DMS53 (cell line): ENCODE measurements at places on chromosomes 1 and 21.

- no peak for DNase-seq
Measured at GRCh38 chr1:84711121-84711520, 20.9 kb upstream of the SSX2IP start.

DNA sequence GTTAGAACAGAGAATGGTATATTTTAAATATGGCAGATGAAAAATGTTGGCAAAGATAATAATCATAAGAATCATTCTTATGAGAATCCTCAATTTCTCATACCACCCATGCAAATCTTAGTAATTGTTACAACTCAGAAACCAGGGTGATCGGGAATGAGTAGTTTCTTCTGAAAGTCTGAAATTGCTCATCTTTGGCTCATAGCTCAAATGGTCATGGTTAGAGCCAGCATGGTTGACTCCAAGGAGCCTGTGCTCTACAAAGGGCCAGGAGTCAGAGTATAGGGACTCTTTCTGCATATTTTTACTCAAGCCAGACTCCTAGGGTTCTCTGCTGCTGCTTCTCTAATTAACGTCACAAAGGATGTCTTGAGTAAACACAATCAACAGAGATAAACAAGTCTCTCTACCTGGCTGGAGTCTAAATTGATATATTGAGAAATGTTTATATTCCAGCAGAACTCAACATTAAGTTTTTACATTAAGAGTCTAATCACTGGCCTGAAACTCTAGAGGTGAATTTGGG lies 1.9 kb upstream of the ETV3 start:
- no peak for DNase-seq

DNA sequence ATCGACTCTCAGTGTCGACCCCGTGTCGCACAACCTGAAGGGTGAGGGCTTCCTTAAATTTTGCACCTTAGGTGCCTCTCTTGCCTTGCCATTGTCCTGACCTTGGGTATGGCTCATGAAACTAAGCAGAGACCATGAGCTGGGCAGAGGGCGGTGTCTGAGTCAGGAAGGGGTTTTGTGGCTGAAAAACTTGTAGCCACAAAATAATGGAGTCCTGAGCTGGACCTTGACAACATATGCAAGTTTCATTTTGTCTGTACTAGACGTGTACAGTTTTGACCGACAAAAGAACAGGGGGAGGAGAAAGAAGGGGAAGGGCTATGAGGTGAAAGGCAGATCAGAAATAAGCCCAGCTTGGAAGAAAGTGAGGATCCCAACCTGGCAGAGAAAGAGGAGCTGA lies 8.3 kb upstream of the RUNX1 start:
- no peak for DNase-seq

GRCh38 chr1:153393926-153394325 lies 3.1 kb upstream of the S100A8 start:
- DNase-seq: no peak

- peak; percentile 76 for DNase-seq
Measured at GRCh38 chr1:152654110-152654509, 9.1 kb upstream of the LCE2D start.

DNA sequence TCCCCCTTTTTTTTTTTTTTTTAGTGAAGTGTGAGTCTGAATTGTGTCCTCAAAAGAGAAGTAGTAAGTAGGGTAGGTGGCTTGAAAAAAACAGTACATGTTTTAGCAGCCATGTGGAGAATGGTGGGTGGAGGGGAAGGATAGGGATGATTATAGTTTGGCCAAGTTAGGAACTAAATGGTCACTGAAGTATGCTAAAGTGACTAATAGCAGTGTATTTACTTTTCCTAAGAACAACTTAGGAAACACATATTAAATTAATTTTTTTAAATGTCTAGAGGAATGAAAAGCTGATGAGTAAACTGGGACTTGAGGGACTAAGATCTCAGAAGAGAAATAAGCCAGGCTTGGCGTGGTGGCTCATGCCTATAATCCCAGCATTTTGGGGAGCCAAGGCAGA lies 55.5 kb downstream of the PLA2G4A start:
- no peak for DNase-seq

GRCh38 chr1:111903871-111904449 lies 85.5 kb downstream of the KCND3 start:
- DNase-seq: no peak

GRCh38 chr1:14811573-14811972 lies 213.1 kb downstream of the KAZN start:
- no peak for DNase-seq

GRCh38 chr21:31447505-31447904 lies 103.4 kb upstream of the TIAM1 start:
- DNase-seq: no peak

GRCh38 chr1:182795563-182796228 lies 6.1 kb downstream of the NPL start:
- peak; percentile 87 for DNase-seq

DNA sequence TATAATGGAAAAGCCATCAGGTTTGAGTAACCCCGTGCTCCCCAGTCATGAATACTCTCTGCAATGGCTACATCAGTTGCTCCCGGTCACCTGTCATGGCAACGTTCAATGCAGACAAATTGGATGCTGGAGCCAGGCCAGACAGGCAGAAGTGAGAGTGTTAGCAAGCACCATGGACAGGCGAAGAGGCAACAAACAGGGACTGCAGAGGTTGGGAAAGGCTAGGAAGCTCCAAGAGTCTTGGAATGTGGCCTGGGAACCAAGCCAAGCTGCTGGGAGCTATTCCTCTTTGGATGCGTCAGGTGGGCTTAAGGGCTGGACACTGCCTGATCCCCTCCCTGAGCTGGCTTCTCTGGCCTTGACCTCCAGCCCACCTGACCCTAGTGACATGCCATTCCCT lies 102.9 kb downstream of the ACTL8 start:
- no peak for DNase-seq

- DNase-seq: no peak
Measured at GRCh38 chr1:110223581-110223980, 13.5 kb downstream of the KCNC4 start.

- DNase-seq: no peak
Measured at GRCh38 chr1:185894791-185895190, 160.6 kb downstream of the HMCN1 start.

DNA sequence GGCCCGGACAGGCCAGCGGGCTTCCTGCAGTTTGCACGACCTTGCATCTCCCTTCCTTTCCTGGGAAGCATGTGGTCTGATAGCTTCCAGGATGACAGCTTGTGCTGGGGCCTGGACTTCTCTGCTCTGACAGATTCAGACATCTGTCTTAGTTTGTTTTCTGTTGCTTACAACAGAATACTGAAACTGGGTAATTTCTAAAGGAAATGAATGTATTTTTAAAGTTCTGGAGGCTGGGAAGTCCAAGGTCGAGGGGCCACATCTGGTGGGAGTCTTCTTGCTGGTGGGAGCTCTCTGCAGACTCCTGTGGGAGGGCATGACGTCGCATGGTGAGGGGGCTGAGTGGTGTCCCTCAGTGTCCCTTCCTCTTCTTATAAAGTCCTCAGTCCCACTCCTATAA lies 35.3 kb upstream of the TENT5B start:
- no peak for DNase-seq

DNA sequence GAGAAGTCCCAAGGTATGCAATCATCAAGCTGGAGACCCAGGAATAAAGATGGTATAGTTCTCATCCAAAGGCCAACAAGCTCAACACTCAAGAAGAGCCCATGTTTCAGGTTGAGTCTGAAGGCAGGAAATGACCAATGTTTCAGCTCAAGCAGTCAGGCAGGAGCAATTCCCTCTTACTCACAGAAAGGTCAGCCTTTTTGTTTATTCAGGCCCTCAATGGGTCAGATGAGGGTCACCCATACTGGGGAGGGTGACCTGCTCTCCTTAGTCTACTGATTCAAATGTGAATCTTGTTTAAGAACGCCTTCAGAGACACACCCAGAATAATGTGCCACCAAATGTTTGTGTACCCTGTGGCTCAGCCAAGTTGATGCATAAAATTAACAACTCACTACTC lies 262.4 kb downstream of the USP25 start:
- DNase-seq: no peak

- no peak for DNase-seq
Measured at GRCh38 chr1:97140611-97141010, 419.0 kb downstream of the PTBP2 start.

- no peak for DNase-seq
Measured at GRCh38 chr1:158257888-158258287, 3.7 kb downstream of the CD1A start.

GRCh38 chr1:227723474-227723873 lies 11.6 kb downstream of the JMJD4 start:
- no peak for DNase-seq

GRCh38 chr1:109914587-109915240 lies 4.1 kb downstream of the CSF1 start:
- DNase-seq: no peak

GRCh38 chr1:157844089-157844830 lies 2.7 kb upstream of the CD5L start:
- no peak for DNase-seq

DNA sequence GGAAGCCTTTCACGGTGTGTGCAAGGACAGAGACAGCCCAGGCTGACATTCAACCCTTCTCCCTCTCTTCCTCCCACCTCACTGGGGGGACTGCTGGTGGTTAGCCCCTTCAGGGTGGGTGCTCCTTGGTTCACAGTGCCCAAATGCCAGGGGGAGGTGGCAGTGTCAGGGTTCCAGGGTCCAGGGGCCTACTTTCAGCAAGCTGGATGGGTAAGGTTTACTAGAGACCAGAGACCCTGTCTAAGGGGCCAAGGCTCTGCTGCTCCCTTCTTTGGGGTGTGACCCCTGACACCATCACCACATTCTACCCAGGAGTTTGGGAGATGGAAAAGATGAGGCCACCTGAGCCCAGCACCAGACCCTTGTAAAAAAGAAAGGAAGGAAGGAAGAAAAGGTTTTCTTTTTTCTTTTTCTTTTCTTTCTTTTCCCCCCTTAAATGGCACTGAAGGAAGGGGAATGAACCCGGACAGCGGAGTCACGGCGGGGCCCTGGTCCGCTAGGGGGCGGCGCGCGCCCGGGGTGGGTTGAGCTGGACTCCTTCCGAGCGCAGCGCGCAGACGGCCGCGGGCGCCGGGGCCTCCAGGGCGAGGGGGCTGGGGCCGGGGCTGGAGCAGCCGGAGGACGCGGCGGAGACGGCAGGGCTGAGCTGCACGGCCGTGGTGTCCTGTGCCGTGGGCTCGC lies 18.8 kb downstream of the KNCN start:
- DNase-seq: peak; percentile 76

DNA sequence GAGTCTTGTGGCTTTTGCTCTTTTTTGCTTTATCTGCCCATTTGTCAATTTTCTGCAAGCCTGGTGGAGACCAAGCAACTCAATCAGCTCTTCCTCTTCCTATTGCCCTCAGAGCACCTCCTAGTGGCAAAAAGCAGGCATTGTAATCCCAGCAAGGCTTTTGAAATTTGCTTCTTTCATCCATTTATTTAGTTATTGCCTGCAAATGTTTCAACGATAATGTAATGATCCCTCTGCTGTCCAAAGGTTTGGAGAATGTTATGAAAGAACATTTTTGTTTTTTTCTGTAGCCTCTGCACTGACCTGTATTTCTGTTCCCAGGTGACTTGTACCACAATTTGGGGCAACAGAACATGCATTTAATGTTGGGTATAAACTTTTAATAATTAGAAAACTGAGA lies 127.8 kb downstream of the GABPA start:
- peak; percentile 52 for DNase-seq

- no peak for DNase-seq
Measured at GRCh38 chr21:41712201-41712600, 54.7 kb downstream of the RIPK4 start.

GRCh38 chr1:212259693-212260480 lies 25.3 kb upstream of the PPP2R5A start:
- DNase-seq: no peak

DNA sequence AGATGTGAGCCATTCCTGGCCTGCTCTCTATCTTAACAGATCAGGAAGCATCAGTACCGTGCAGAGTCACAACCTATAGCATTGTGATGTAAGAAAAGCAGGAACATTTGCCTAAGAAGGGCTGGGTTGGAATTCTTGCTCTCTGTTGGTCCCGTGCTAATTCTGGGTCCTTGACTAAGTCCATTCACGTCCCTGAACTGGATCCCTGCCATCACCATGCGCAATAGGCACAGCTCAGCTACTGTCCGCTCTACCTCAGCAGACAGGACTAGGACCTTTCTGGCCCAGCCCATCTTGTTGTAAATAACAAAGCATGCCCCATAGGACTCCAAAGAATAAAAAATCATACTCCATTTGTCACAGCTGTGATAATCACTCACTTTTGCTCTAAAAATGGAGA lies 175.0 kb downstream of the RGS7 start:
- no peak for DNase-seq

DNA sequence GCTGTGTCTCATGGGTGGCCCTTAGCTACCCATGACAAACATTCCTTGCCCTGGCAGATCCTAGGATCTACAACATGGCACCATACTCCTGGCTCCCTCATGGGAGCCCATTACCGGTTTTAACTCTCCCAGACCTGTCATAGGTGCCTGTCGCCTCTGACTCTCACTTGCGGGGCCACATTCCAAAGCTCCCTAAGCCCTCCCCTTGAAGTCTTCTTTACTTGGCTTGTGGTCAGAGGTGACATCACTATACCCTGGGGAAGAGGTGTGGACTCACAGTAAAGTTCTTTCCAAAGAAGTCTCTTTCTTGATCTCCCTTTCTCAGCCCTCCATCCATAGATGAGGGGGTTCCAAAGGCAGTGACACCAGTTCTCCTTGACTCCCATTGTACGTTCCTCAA lies 5.4 kb upstream of the SLAMF9 start:
- DNase-seq: peak; percentile 27

GRCh38 chr1:228298471-228298870 lies 90.6 kb downstream of the OBSCN start:
- DNase-seq: no peak

- DNase-seq: no peak
Measured at GRCh38 chr1:107515702-107516101, 374.9 kb downstream of the NTNG1 start.

GRCh38 chr1:186819563-186819962 lies 9.2 kb upstream of the PLA2G4A start:
- DNase-seq: no peak

GRCh38 chr1:246811985-246812384 lies 87.8 kb downstream of the SCCPDH start:
- DNase-seq: no peak

DNA sequence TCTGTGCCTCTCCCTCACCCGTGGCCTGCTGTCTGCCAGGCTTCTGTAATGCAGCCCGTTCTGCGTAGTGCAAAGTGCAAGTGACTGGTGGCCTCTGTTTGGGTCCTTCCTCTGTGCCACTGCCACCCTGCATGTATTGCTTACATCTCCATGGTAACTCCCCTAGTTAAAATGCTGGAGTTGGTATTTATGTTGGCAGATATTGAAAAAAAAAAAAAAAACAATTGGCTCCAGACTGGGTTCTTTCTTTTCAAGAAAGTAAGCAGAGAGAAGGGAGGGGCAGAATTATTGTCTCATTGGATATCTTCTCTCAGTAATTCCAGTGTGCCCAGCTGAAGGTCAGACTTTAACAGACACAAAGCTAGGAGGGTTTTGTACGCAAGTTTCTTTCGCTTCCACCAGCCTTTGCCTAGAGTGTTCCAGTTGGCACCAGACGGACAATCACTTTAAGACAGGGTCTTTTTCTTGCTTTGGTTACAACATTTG lies 242.3 kb downstream of the PBX1 start:
- DNase-seq: peak; percentile 5

GRCh38 chr1:19257178-19257914 lies 5.7 kb downstream of the MRTO4 start:
- peak; percentile 27 for DNase-seq

GRCh38 chr1:6198646-6199297 lies 623 bp downstream of the RPL22 start:
- peak; percentile 62 for DNase-seq

- DNase-seq: no peak
Measured at GRCh38 chr1:181990728-181991127, 70.8 kb downstream of the ZNF648 start.
